ENCODE measurements at places on chromosomes 5 and 9.
A peak's percentile ranks its signal among the peaks of the same experiment; 100 is the strongest.

- DNase-seq, result no peak
Measured at GRCh38 chr9:3514786-3515185, 11.0 kb downstream of the RFX3 start.

- DNase-seq, result no peak
Measured at GRCh38 chr5:119358530-119358900, 2.7 kb downstream of the TNFAIP8 start.

- no peak for DNase-seq
Measured at GRCh38 chr5:54775645-54776044, 209.7 kb downstream of the ESM1 start.

- no peak for DNase-seq
Measured at GRCh38 chr5:15621094-15621493, 121.1 kb downstream of the FBXL7 start.

DNA sequence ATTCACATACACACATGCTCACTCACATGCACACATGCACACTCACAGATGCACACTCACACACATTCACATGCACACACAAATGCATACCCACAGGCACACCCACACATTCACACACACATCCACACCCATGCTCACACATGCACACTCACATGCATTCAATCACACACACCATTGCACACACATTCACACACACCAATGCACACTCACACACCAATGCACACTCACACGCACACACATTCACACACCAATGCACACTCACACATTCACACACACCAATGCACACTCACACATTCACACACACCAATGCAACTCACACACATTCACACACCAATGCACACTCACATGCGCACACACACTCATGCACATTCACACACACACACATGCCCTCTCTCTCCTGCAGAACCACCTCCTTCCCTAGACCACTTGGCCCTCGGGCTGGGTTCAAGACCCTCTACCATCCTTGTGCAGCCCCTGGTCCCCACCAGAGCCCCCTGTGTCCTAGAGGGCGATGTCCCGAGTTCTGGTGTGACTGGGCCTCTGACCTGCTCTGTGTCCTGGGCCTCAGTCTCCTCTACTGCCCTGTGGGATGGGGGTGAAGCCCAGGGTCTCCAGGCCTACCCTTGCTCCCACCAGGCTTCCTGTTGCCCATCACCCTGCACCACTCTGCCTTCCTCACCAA, 139.0 kb downstream of the OLFM1 start:
- no peak for DNase-seq

DNA sequence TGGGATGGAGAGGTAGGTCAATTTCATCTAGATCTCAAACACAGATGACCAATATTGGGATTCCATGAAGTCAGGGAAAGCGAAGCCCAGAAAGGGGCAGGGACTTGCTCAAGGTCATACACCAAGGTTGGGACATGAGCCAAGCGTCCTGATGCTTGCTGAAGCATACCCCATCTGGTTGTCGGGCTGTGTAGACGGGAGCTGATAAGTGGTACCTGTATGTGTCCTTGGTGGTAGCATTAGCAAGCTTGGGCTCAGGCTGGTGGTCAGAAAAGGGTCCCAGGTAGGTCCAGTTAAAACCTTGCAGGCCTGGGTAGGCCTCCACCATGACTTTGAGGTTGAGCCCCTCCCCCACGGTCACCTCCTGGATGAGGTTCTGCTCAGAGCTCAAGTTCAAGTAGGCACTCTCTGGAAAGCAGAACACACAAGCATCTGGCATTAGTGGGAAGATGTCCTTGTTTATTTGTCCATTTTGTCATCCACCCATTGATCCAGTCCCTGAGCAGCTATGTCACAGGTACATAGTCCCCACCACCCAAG, 13.2 kb downstream of the CSF1R start:
- DNase-seq, result no peak

DNA sequence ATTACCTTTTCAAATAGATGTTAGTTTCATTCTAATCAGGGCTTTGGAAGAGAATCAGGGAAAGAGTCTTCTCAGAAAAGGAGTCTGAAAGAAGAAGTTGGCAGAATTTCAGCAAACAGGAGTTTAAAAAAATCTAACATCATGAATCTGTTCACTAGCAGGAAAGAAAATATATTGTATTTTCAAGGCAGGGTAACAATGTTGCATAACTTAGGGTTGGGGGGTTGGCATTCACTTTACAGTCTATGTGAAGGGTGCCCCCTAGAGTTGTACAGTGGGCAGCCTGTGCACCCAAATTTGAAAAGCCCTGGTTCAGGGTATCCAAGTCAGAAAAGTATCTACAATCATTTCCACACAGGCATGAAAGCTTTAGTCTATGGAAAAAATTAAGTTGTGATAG, 348.4 kb upstream of the SLC30A5 start:
- DNase-seq, result no peak

DNA sequence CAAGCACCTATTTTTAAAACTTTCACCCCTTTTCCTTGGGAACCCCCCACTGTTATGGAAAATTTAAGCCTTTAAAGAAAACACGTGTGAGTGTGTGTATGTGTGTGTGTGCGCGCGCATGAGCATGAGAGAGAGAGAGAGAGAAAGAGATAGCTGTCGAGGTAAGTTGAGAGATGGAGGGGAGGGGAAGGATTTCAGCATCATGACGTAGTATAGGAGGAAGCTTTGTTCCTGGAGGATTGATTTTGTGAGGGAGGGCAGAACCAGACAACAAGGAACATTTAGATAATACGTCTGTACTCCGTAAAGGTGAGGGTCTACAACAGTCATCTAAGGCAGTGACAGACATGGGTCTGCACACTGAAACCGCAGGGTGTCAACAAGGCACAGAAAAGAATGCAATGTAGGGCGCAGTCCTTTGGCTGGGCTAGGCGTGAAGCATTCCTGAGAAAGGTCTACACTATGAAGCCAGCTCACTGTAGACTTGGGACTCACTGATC, 227.7 kb downstream of the SMARCA2 start:
- no peak for DNase-seq

DNA sequence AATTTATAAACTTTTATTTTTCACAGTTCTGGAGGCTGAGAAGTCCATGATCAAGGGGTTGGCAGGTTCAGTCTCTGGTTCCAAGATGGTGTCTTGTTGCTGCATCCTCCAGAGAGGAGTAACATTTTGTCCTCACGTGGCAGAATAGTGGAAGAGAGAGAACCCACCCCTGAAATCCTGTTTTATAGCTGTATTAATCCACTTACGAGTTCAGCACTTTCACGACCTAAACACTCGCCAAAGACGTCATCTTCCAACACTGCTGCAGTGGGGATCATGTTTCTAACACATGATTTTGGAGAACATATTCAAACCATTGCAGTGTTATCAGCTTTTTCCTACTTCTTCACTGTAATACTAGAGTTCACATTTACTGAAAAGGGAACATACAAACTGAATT, 233.0 kb upstream of the ATP10B start:
- DNase-seq, result no peak

GRCh38 chr5:1801222-1801966, at the start of gene NDUFS6:
TSS of gene NDUFS6 (plus strand) at chr5:1801407. CDS start at chr5:1801418, 11 bp downstream.
- DNase-seq, result peak; percentile 75

DNA sequence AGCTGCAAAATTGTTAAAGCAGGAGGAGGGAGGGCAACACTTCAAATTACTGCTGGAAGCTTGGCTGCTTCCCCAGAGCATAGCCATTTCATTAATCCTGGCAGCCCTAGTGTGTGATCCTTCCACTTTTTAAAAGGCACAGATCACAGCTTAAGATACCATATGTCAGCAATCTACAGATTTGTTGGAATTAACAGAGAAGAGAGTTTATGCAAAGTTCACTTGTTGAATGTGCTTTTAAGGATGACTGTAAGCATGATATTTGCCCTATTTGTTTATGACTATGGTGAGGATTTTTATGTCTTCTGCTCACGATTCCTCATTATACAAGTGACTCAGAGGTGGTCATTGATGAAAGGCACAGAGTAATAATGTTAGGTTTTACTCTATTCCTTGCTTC, 156.0 kb upstream of the CDKN2B start:
- no peak for DNase-seq

DNA sequence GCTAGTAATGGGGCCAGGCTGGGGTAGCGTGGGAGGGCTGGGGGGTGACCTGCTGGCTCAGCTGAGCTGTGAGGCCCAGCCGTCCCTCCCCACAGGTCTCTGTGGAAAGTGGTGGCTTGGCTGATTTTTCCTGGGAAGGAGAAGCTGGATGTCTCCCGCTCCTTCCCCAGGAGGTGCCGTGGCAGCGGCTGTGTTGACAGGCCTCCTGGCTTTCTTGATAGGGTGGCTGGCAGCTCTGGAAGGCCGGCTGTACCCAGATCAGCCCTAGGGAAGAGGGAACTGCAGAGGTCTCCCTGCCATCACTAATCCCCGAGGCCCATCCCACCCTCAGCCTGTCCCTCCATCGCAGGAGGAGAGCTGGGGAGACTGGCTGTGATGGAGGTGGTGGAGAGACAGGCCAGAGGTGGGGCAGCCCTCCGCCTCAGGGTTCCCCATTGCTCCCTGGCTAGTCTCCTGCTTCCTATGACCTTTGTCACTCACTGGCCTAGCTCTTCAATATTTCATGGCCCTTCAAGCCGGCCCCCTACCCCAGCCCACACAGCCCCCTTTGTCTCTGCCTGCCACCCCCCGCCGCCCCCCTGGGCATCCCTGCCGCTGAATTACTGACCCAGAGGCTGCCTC, 6.8 kb downstream of the CXXC5 start:
- no peak for DNase-seq
